ENCODE measurements at places on chromosomes 4 and X.
A peak's percentile ranks its signal among the peaks of the same experiment; 100 is the strongest.

GRCh38 chr4:159607809-159608208, 504.9 kb downstream of the RAPGEF2 start:
- DNase-seq = peak; percentile 62

- no peak for DNase-seq
Measured at GRCh38 chrX:153968255-153968654, 3.4 kb downstream of the HCFC1 start.

GRCh38 chrX:16416588-16416987, 233.4 kb upstream of the S100G start:
- no peak for DNase-seq

DNA sequence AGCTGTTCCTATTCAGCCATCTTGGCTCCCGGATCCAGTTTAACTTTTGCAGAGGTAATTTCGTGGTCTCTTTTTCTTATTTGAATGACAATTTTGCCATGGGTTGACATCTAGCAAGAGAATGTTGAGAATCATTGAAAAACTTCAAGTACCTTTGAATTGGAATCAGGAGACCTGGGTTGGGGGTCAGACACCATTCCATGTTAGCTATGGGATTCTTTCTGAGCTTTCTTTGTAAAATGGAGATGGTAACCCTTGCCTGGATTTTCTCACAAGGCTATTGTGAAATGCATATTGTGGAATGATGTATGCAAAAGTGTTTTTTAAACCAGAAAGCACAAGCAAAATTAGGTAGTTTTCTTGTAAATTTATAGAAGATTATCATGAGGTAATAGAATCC, 79.1 kb upstream of the HAND2 start:
- DNase-seq = no peak

DNA sequence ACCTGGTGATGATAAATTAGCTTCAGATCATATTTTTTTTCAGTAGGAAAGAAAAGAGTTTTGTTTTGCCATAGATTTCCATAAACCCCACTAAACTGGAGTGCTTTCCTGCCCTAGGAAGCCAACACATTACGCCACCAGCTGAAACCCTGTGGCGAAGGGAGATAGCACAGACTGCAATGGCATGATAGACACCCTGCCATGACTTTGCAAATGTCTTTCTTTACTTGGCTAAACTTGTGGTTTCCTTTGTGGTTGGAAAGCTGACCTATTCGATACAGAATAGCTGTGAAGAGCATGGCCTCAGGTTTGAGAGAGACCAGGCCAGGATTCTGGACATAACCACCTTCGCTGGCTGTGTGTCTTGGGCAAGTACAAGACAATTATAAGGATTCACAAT, 19.1 kb downstream of the MFAP3L start:
- no peak for DNase-seq

DNA sequence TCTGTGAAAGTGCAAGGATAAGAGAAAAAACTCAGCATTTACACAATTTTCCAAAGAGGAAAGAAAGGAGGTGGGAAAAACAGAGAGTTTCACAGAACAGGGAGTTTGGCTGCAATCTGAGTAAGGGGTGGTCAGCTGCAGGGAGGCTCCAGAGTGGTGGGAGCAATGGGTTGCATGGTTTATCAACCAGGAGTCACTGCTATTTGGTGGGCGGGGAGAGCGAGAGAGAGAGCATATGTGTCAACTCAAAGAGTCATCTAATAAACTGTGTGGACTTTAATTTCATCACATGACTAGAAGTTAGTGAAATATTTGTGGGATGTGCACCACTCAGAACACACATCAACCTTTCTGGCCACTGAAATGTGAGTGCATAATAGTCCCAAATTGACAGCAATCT, 94.6 kb downstream of the FAM13A start:
- DNase-seq = no peak

DNA sequence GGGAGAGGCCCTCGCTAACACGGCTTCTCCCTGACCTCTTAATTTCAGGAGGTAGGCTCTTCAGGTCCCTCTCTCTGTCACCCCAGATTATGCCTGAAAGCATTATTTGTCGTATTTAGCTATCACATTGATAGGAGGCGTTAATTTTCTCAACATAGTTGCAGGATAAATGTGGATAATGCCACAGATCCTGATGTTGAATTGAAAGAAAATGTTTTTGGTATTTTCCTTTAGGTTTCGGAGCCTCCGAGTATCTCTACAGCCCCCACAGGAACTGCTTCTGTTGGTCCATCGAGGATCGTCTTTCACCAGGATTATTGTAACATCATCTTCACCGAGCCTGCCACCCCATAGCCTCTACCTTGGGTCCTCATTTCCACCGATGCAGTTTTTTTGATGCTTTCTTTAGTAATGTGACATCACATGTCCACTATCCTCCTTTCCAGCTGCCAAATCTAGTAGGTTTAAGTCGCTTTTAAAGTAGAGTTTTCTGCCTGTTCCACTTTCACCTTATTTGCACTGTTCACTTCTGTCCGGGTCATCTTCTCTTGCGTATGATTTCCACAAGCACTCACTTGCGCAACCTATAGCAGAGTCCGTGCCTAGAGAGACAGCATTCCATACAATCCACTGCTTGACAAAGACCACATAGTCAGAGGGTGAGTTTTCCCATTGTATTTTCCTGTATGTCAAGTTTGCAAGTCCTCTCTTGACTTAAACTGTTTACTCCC, 665 bp downstream of the TIGD2 start:
- DNase-seq = no peak

DNA sequence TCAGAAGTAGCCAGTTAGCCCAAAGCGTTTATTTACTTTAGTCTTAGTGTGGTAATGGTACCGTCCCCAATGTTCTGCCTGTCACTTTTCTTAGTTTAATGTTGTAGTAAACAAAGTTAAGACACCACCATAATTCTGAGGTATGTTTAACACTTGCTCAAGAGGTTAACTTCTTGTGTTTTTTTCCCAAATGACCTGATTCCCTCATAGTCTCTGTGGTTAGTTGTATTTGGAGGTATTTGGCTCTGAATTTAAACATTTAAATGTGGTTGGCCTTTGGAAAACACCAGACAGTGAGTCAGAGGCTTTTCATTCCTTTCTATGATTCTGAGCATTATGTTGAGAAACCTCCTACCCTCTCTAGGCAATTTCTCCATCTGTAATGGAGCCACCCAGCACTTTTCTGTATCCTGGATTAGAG, 47.9 kb downstream of the CXCL1 start:
- no peak for DNase-seq

DNA sequence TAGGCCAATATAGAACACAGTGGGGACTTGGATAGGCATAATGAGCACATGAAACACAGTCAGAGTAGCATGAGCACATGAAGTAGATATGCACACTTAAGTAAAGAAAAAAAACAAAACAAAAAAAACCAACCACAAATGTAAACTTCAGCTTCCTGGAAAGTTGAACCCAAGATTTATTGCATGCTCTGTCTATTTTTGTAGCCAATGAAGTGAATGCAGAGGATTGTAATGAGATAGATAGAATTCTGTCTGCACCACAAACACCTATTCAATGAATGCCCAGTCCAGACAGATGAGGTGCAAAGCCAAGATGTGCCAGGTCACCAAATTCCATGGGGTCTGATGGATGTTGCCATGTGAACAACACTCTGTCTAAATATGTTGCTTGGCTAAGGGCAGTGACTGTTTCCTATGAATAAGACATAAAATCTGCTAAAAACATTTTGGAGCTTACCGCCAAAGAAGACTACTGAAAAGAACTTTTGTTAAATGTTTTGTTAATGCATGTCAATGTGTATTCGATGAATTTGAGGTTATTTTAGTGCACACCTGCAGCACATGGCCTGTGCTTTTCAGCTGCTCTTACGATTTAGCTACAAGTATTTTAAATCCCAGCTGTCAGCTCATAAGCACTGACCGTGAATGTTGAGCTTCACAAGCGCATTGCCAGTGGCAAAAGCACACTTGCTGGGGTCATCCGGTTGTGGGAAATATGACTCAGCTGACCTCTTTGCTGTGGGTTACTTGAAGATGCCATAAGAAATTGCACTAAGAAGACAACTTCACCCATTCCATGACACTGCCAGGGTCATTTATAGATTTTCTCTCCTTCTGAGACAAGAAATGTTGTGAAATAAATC, 374.8 kb upstream of the GNPDA2 start:
- no peak for DNase-seq

DNA sequence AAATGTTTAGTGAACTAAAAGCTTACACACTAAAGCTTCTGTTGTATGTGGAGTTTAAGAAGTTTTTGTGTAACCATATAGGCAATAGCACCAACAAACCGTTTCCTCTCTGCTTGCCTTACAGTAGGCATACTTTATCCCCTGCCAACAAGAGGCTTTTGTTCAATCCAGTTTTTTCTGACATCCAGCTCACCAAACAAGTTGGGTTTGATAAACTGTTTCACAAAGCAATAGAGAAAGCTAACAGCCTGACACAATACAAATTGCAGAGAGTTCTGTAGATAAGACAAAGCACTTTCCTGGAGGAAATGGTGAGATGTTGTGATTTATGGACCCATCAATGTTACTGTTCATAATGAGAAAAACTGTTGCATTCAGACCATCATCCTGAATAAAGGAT, 53.8 kb downstream of the PACRGL start:
- no peak for DNase-seq

DNA sequence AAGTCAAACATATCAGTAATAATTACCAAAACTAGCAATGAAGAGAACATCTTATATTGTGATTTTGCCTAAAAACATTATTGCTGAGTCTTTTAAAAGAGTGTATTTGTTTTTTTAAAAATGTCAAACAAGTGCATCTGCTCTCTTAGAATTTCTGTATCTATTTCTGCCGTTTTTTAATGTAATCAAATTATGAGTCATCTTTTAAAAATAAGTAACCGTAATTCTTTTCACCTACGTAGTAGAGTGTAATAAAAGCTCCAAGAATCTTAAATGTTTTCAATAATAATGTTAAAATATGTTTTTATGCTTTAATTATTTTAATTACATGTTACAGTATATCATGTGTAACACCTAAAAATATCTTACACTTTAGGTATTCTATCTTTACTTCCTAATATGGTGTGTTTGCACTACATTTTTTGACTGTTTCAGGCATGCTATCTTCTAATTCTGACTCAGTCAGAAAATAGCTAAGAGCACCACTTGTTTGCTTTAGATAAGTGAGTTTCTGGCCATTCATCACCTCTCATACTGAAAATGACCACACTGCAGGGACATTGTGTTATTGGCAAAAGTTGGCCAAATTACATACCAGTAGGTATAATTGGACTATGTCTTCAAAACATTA, 368.5 kb downstream of the PCDH7 start:
- no peak for DNase-seq

DNA sequence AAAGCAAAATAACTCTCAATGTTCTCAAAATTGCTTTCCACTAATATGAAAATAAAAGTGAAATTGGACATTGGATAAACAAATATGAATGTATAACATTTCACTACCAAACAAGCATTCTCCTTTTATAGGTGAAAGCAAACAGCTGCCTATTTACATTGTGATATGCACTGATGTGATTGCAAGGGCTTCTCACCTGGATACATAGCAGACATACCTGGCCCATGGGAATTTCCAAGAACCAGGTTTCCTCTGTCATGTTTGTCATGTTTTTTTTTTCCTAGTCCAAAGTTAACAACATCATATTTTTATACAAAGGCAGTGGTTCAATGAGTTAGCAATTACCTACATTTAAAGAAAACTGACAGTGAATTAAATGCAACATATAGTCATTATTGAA, 228.5 kb downstream of the ANKRD50 start:
- no peak for DNase-seq

DNA sequence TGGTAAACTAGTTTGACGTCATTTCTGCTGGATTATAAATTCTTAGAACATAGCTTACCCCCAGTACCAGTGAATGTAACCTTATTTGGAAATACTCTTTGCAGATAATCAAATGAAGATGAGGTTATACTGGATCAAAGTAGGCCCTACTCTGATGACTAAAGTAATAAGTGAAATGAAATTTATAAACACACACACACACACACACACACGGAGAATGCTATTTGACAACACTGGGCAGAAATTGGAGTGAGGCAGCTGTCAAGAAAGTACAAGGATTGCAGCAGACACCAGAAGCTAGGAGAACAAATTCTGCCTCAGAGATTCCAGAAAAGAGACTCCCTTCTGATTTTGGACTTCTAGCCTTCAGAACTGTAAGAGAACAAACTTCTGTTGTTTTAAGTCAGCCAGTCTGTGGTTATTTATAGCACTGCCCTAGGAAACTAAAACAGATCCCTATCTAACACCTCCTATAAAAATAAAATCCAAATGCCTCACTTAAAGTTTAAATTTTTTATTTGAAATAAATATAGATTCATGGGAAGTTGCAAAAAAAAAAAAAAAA, 448.6 kb downstream of the PCDH18 start:
- DNase-seq = no peak

DNA sequence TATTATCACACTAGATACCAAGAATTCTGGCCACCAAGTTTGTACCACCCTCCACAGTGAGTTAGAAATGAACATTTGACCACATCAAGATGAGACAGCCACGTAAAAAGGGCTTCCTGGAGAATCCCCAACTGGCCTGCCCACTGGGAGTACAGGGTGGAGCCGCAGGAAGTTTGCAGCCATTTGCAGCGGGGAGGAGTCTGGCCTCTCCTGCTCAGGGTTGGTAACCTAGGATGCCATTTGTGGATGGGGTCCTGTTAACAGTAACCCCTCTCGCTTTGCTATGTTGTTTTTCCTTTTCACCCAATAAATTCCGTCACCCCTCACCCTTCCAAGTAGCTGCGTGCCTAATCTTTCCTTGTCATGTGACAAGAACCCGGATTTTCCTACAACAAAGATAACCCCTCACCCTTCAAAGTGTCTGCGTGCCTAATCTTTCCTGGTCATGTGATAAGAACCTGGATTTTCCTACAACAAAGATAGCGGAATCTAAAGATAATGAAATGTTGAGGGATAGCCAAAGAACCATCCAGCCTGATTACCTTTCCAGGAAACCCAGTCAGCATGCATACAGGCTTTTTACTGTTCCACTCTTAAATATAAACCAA, 245.4 kb downstream of the NAF1 start:
- DNase-seq = no peak

DNA sequence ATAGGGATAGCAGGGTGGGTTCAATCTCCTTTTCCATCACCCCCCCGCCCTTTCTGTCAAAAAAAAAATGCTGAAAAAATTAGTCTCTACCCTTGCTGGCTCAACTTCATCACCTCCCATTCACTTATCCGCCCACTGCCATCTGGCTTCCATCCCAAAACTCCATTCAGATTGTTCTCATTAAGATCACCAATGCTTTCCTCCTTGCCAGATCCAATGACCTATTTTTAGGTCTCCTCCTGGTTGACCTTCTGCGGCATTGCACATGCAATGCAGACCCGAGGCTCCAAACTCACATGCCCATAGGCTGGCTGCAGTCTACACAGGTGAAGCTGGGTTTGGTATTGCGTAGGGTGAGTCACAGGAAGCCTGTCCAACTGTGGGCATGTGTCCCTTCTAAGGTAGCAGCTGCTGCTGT, 21.1 kb upstream of the STIM2 start:
- peak; percentile 62 for DNase-seq

DNA sequence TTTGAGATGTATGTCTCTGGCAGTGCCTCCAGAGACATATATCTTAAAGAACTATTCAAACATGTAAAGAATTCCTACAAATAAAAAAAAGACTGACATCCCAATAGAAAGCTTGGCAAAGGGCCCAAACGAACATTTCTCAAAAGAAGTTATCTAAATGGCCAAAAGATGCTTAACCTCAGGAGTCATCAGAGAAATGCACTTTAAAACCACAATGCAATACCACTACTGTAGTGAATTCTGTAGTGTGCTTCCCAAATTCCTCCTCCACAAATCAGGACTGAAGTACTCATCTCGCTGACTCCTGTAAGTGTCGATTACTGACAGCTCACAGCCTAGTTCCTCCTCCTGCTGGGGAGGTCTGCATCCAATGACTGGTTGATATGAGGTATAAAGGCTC, 129.0 kb upstream of the MAMLD1 start:
- DNase-seq = no peak
